Trophoblast cell (in vitro differentiated cells and primary cell): ENCODE measurements at places on chromosomes 3 and 15.

GRCh38 chr3:77466562-77467115 lies 426.7 kb downstream of the ROBO2 start:
- DNase-seq, result no peak

GRCh38 chr3:46091741-46092701 lies 64.7 kb upstream of the XCR1 start:
- no peak for DNase-seq

DNA sequence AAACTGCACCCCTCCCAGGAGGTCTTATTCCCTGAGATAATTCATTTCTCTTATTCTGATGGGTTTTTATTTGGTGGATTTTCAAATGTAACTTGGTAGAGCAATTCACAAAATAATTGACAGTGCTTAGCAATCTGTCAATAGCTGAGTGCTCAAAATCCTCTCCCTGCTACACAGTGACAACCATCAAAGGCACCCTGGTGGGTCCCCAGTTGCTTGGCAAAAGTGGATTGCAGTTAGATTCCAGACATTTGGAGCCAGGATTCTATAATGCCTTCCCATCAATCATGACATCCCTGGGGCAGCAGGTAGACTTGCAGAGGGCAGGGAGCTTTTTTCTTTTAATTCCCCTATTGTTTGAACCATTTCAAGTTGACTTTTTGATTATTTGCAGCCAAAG lies 59.0 kb downstream of the FHIT start:
- DNase-seq, result no peak

DNA sequence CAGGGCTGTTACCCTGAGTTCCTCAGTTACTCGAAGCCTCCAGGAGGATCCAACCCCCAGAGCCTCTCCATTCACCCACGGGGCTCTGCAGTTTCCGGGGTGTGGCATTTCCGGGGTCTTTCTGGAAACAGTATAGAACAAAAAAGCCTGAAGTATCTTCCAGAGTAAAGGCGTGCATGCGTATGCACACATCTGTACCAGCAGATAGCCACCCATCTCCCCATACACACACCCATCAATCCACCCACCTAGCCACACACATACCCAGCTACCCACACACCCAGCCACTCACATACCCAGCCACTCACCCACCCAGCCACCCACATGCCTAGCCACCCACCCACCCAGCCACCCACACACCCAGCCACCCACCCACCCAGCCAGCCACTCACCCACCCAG lies 2.9 kb upstream of the DNAJB8 start:
- DNase-seq, result no peak

GRCh38 chr3:51275111-51275805 lies 109.8 kb upstream of the MANF start:
- no peak for DNase-seq

GRCh38 chr3:135083179-135083578 lies 288.1 kb downstream of the EPHB1 start:
- DNase-seq, result no peak
